Stimulated activated CD4-positive, alpha-beta T cell treated with anti-CD3 and anti-CD28 coated beads, Interleukin-1b, Interleukin-23, amount 100 ng/mL, for 1 hour (primary cell): ENCODE measurements at places on chromosomes 2 and 18.

GRCh38 chr2:222427646-222428301 is 3.4 kb downstream of the SGPP2 start:
- no peak for DNase-seq

GRCh38 chr2:168874368-168875054 is 15.7 kb downstream of the SPC25 start:
- no peak for DNase-seq

GRCh38 chr2:209688385-209688784 is 83.2 kb upstream of the UNC80 start:
- DNase-seq, result no peak

- DNase-seq, result no peak
Observed at GRCh38 chr18:78720456-78721237, 259.0 kb upstream of the SALL3 start.

DNA sequence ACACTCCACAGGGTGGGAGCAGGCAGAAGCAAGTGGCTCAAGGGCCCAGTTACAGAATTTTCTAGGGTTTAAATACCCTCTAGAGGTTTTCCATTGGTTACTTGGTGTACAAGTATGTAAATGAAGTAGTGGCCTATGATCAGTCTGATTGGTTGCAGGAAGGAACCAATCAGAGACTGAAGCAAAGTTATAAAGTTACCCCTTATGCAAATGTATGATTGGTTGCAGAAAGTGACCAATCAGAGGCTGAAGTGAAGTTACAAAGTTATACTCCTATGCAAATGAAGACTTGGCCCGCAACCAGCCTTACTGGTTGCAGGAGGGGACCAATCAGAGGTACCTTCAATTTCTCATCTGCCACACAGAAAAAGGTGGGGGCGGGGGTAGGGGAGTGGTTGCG is 154.6 kb downstream of the INO80D start:
- DNase-seq, result no peak

DNA sequence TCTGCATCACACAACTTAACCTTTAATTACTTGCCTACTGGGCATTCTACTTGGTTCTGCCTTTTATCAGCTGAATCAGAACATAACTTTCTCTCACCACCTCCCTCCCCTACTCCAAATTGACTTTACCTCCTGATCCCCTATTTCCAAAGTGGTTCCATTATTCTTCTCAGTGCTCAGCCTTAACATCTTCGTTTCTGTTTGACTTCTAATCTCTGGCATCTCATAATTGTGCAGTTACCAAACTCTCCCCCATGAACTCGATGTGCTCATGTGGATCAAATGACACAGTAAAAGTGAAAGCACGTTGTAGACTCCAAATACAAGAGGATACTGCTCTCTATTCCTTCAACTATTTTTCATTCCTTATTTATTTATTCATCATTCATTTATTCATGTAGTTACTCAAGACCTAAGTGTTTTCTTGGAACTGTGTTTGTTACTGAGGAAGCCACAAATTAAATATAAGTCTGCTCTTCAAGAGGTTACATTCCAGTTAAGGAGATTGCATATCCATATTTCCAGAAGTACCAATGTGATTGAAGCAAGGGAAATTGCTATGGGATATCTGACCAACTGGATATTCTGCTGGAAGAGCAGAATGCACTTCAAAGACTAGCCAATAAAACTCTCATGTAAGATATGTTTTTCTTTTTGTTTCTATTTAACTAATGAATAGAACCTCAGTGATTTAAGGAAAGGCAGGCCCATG is 158.8 kb downstream of the TMEFF2 start:
- no peak for DNase-seq

DNA sequence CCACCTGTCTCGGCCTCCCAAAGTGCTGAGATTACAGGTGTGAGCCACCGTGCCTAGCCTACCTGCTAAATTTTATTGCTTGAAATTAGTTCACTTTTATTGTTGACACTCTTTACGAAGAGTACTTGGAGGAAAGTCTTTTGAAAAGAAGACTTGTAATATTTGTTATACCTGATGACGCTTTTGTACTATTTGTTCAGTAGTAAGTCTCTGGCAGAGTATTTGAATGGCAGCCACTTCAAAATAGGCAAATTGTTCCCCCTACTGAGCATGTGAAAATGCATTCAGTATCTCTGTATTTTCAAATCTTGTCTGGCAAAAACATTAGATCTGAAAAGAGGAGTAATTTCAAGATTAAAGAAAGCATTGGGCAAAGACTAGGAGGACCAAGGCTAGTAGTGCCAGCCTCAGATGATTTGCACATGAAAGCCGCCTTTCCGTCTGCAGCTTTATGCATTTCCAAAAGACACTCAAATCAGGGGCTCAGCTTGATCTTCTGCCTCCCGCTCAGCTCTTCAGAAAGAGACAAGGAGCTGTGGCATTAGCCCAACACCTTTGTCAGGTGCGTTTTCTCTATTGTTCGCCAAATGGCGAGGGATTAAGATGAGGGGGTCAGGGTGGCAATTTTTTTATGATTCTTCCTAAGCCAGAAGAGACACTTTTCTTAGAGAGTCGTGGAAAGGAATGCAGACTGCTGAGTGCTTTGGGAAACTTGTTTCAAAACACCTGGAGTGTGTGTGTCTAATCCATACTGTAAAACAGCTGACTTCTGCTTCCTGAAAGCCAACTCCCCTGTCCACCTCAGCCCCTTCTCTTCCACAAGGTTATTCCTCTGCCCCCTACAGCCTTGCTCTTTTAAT is 18.8 kb upstream of the FOXI3 start:
- no peak for DNase-seq

- no peak for DNase-seq
Observed at GRCh38 chr2:175187378-175187777, 5.9 kb upstream of the ATP5MC3 start.

- no peak for DNase-seq
Observed at GRCh38 chr2:71639735-71640134, 186.4 kb downstream of the DYSF start.

DNA sequence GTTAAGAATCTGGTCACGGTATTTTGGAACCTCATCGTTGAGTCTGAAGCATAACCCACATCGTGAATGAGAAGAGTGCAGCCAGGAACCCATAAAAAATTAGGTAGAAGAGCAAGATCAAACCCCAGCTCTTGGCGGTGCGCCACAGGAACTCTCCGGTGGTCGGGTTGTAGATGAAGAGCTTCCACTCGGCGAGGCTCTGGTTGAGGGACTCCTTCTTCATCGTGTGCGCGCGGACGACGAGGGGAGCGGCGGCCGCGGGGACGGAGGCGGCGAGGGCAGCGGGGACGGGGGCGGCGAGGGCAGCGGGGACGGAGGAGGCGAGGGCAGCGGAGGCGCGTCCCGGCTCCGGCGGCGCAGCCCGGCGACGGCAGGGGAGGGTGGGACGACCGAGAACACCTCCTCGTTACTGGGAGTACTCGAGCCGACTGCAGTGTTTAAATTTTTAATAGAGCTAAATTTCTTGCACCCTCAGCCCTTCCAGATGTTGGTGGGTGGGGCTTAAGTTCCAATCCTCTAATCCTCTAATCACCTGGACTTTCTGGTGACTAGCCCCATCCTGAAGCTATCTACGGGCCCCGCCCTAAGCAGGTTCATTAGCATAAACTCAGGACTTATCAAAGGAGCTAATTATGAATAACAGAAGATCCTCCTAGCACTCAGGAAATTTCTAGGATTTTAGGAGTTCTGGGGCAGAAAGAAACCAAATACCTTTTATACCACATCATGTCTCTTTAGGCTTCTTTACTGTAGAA is 20.4 kb upstream of the PAPOLG start:
- no peak for DNase-seq

DNA sequence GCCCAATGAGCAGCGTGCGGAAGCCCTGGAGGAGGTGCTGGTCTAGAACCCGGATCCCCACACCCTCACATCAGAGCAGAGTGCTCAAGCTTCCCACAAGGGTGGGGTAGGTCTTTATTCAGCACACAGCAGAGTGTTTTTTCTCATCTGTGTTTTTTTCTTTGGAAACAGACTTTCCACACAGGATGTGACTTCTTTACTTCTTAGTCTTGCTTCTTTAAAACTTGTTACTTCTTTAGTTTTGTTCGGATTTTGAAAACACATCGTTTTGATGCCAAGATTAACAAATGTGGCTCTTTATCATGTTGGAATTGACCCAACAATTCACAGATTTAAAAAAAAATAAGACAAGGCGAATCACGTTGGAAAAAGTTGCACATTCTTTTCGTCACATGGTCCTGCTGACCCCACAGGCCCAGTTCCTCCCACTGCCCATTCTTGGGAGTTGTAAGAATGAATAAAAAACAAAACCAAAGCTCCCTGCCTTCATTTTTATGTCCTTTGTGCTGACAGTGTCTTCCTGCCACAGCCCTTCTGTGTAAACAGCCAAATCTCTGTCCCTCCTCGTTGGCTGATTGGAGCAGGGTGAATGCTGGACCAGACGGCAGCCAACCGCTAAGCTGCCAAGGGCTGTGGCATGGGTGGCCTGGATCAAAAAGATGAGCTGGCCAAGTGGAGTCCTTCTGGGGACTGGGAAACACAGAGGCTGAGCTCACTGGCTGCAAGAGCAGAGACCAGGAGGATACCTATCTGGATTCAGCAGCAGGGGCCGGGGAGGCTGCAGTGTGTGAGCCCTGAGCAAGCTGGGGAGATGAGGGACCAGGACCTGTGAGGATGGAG is 81.6 kb downstream of the TWIST2 start:
- DNase-seq, result no peak

- no peak for DNase-seq
Observed at GRCh38 chr2:137255990-137256389, 490.6 kb downstream of the THSD7B start.

- DNase-seq, result no peak
Observed at GRCh38 chr2:23235292-23235691, 149.7 kb upstream of the KLHL29 start.

DNA sequence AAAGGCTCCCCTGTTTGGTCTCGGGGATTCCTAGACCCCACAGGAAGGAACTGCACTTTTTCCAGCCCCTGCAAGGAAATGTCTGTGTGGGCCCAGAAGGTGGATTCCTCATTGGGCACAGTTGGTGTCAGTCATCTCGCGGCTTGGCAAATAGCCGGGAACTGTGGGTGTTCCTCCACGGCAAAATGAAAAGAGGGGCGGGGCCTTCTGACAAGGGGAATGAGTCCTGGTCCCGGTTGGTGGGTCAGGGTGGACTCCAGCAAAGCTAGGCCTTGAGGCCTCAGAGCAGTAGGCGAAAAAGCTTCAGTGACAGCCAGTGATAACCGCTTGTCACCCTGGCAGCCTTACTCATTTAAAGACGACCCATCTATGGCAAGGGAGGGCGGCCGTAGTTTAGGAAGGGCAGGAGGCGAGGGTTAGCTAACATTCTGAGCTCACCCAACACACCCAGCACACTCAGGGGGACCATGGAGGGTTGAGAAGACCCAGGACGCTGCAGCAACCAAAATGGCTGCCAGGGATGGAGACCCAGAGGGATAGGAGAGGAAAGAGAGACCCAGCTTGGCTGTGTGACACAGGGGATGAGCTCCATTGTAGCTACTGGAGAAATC is 16.5 kb downstream of the SLC4A3 start:
- DNase-seq, result no peak

GRCh38 chr2:132804051-132804450 is 134.0 kb upstream of the LYPD1 start:
- no peak for DNase-seq

- DNase-seq, result no peak
Observed at GRCh38 chr2:28293416-28293815, 99.2 kb upstream of the FOSL2 start.

GRCh38 chr2:101566632-101567228 is 91.8 kb upstream of the RFX8 start:
- no peak for DNase-seq

DNA sequence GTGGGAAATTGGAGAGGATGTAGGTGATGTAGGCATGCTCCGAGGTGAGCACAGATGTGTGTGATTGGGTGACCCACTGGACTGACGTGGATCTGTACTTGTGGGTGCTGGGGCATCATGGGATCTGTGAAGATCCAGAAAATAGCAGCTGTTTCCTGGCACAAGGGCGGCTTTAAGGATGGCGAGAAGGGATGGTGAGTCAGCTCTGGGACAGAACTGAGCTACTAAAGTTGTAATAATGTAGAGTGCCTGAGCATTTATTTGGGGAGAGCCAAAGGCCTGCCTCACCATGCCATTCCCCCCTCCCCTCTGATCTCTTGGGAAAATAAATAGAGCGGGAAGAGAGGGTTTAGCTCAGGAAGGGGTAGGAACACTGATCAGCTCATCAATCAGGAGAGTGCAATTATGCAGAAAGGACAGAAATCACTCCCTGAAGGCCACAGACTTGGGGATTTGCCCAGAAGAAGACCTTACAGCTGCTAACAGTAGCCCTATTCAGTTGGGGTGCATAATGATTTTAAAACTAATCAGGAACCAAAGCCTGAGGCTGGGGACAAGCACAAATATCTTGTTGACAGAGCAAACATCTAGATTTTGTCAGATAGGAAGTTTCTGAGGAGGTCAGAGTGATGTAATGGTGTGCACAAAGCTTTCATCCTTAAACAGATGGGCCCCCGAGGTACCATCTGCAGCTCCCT is 30.3 kb downstream of the TANC1 start:
- no peak for DNase-seq

- DNase-seq, result no peak
Observed at GRCh38 chr18:41372046-41372665, 582.9 kb upstream of the PIK3C3 start.

- DNase-seq, result no peak
Observed at GRCh38 chr2:42304059-42304713, 56.8 kb downstream of the COX7A2L start.

- no peak for DNase-seq
Observed at GRCh38 chr2:39379643-39380524, 57.2 kb downstream of the MAP4K3 start.

DNA sequence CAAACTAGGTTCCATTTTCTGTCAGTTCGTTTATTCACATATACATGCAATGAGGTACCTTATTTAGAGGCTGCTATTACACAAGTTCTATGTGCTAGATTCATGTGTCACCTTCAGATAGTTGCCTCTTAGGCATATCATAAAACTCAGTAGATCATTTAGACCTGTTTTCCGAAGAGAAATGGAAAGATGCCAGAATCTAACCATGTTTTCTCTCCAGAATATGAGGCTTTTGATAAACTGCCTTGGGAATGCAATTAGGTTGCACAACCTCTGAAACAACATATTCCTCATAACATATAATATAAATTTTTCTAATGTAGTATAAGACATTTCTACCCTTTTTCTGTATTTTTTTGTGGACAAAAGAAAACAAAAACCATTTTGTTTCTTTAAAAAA is 108.1 kb downstream of the PRPF40A start:
- DNase-seq, result no peak

- DNase-seq, result no peak
Observed at GRCh38 chr2:147548451-147548850, 296.4 kb upstream of the ACVR2A start.
